ENCODE measurements at places on chromosomes 11 and 22. TPM values are rescaled to one million over a fixed set of nuclear protein-coding genes. Genes with fewer than 3 reads are reported as not detected.

Gene FADS2
- total RNA-seq: 344 TPM

Gene PDGFD
- 3.3 TPM for total RNA-seq

Gene SLC22A8
- not detected for total RNA-seq

DNA sequence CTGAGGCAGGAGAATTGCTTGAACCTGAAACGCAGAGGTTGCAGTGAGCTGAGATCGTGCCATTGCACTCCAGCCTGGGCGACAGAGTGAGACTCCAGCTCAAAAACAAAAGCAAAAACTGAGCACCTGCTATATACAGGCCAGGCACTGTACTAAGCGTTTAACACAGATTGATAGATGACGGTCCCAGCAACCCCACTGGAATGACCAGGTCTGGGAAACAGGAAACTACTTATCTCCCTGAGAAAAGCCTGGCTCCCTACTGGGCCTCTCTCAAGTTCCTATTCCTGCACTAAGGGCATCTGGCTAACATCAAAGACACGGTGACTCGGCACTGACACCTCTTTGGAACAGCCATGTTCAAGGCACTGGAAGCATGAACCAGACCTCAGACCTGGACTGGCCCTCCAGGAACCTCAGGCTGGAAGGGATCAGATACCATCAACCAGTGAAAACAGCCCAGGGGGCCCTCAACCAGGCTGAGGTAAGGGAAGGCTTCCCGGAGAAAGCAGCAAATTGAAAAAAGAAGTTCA lies 16.6 kb downstream of the ARAP1 start:
- no peak overlapping the region for H3K27ac ChIP-seq
- H3K36me3 ChIP-seq: peaks cover 18% of the 10 kb centered on the region
- peak; percentile 87 for DNase-seq
- no peaks in the 10 kb centered on the region for H3K27me3 ChIP-seq
- H3K4me1 ChIP-seq: peaks cover 6% of the 10 kb centered on the region
- no peak overlapping the region for H3K4me3 ChIP-seq

- H3K27me3 ChIP-seq: peaks cover 8% of the 10 kb centered on the region
- H3K36me3 ChIP-seq: peaks cover 6% of the 10 kb centered on the region
- no peak overlapping the region for H3K4me3 ChIP-seq
- peaks cover 2% of the 10 kb centered on the region for H3K4me1 ChIP-seq
- no peak overlapping the region for H3K27ac ChIP-seq
These were observed 127.4 kb downstream of the MIAT start for GRCh38 chr22:26784772-26785171.

GRCh38 chr11:80523057-80523456 lies 1082.2 kb upstream of the TENM4 start:
- peaks cover 4% of the 10 kb centered on the region for H3K4me1 ChIP-seq
- H3K27me3 ChIP-seq: no peaks in the 10 kb centered on the region
- DNase-seq: no peak
- H3K27ac ChIP-seq: no peak overlapping the region
- no peak overlapping the region for H3K4me3 ChIP-seq

- no peaks in the 10 kb centered on the region for H3K4me1 ChIP-seq
- peaks cover 77% of the 10 kb centered on the region for H3K36me3 ChIP-seq
- H3K4me3 ChIP-seq: no peak overlapping the region
- no peaks in the 10 kb centered on the region for H3K27me3 ChIP-seq
These were observed 22.1 kb downstream of the ATP6V1E1 start for GRCh38 chr22:17606496-17606895.

DNA sequence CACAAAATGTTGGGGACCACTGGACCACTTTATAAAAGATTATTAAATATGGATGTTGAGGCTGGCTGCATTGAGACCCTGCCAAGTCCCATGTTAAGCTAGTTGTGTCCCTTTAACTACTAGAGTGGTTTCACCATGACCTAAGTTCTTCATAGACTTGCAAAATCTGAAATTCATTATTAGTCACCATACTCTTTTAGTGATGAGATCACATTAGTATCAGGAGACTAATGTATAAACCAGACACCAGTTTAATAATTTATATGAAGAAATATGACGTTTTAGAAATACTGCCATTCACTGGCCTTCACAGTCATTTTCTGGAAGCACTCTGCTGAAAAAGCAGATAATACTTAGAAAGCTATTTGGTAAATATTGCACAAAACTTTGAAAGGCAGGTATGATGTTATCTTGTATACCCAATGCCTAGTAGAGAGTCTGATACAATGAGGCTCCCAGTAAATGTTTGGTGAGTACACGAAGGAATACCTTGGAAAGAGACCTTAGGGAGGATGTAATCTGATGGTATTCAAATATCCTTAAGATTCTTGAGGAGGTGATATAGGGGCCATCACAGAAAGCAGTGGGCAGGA lies 728.2 kb upstream of the ANO5 start:
- DNase-seq: no peak
- no peak overlapping the region for H3K4me3 ChIP-seq
- no peaks in the 10 kb centered on the region for H3K36me3 ChIP-seq
- H3K27me3 ChIP-seq: no peaks in the 10 kb centered on the region
- H3K27ac ChIP-seq: no peak overlapping the region

Data from endodermal cell (in vitro differentiated cells).